ENCODE measurements at places on chromosomes 2 and 18.

- no peak for DNase-seq
These were observed 53.5 kb downstream of the PPIG start for GRCh38 chr2:169637620-169638019.

GRCh38 chr2:191020742-191021381 is 6.9 kb upstream of the STAT1 start:
- peak; percentile 25 for DNase-seq

DNA sequence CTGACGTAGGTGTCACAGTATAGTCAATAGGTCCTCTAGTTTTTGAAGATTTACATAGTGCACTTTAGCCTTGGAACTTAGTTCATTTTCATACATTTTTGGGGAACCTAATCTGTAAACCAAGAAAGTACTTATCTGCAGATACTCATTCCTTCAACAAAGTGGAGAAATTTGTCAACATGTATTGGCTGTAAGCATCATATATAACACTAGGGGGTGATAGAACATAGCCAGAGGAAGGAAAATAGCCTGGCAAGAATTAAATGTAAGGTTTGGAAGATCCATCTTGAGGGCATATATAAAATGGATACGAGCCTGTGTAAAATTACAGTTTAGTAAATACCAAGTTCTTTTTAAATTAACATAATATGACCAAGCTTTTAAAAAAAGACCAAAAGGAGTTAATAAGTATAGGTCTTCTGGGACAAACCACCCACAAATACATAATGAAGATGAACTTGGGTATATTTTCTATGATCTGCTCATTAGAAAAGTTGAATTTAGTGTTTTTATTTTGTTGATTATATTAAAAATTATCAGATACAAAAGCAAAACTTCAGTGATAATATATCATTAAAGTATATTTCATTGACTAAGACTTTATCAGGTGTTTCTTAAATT is 18.2 kb downstream of the RPL37A start:
- DNase-seq = peak; percentile 46

- DNase-seq = no peak
These were observed 797.1 kb downstream of the SLC4A3 start for GRCh38 chr2:220424561-220424960.

DNA sequence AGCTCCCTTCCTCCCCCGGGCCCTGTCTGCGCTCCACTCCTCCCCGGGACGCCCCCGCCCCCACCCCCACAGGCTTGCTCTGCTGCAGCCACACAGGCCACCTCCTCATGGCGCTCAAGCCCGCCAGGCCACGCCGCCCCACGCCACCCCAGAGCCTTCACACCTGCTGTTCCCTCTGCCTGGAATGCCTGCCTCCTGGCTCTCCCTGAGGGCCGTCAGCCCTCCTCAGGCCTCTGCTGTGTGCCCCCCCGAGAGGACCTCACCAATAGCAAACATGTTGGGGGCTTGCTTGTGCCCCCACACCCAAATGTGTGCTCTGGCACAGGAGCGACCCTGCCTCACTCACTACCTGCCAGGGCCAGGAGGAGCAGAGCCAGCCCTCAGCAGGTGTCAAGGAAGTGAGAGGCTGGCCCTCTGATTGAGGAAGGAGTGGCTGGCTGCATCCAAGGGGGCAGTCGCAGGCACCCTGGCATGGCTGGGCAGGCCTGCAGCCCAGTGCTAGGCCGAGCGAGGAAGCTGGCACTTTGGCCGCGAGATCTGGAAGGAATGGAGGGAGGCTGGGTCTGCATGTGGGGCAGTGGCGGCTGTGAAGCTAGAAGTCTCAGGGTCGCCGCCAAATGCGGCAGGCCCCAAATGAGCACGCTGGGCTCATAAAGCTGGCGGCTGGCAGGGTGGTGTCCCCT is 86.5 kb downstream of the INHBB start:
- no peak for DNase-seq
